ENCODE measurements at places on chromosomes 3 and 15.

GRCh38 chr15:57625703-57626448 lies 34.2 kb downstream of the MYZAP start:
- no peak for DNase-seq

DNA sequence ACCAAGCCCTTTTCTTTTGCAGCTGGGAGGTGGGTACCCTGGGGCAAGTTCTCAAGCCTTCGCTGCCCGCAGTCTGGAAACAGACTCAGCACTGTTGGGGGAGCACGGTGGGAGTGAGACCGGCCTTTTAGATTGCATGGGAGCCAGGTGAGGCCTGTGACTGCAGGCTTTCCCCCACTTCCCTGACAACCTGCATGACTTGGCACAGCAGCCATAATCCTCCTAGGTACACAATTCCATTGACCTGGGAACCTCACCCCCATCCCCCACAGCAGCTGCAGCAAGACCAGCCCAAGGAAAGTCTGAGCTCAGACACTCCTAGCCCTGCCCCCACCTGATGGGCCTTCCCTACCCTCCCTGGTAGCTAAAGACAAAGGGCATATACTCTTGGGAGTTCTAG lies 52.2 kb upstream of the CCDC80 start:
- no peak for DNase-seq

DNA sequence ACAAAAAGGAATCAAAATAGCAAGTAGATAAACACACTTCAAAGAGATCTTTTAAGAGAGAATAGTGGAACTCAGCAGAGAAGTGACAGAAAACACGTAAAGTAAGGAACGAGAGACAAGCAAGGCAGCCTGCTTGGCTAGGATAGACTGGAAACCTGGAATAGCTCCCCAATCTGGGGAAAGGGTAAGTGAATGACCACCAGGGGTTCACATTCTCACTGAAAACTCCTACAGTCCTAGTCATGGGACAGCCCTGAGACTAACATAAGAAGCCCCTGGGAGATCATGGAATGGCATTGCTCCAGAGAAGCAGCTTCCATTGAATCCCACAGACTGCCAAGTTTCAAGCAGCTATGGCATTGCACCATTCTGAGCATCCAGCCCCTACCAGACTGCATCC lies 363.6 kb upstream of the ARPP21 start:
- DNase-seq = no peak

DNA sequence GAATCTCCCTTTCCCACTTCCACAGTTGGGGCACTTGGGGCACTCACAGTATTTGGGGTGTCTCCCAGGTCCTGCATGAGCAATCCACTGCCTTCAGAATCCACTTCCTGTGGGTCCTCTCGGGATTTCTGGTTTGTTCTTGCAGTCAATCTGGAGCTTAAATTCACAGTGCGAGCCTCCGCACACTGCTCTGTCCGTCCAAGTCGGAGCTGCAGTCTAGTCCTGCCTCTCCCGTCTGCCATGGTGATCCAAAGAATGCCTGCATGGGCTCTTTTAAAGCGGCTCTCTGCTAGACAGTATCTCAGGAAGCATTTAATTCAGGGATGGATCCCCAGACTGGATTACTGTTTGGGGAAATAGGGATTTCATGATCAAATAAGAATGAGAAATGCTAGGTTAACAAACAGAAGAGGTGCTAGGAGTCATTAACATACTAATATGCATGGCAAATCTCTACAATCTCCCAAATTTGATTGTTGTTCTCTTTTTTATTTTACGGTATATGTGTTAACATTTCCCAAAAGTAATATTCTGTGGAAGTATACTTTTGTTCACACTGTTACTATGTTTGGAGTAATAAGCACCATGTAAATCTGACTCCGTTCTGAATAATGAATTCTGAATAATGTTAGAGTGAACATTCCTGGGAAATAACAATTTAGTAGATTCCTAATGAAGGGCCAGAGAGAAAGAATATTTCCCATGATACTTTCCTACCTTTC lies 142.5 kb downstream of the HCN4 start:
- DNase-seq = no peak

- DNase-seq = no peak
These were observed 353.1 kb upstream of the GBE1 start for GRCh38 chr3:82114589-82114988.

GRCh38 chr3:166456286-166456685 lies 619.1 kb upstream of the BCHE start:
- no peak for DNase-seq

GRCh38 chr3:19644405-19644804 lies 289.6 kb downstream of the EFHB start:
- no peak for DNase-seq

DNA sequence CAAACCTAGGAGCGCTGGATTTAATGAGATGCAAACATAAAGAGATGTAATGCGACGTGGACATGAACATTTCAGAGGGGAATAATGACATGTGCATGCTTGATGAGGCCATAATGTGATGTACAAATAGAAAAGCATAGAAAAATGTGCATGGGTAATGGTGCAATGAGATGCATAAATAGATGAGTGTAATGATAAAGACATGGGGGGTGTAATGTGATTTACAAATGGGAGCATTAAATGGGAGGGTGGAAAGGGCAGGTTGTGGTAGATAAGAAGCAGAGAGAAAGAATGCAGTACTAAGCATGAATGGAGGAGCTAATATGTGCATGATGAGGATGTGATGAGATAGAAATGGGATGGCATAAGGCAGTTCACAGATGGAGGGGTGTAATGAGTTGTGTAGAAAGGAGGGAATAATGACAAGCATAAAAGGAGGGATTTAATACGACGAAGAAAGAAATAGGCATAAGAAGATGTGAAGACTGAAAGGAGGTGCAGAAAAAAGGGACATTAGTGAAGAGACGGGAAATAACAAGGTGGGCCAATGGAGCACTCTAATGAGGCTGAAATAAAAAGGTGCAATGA lies 137.5 kb upstream of the CCNL1 start:
- no peak for DNase-seq

DNA sequence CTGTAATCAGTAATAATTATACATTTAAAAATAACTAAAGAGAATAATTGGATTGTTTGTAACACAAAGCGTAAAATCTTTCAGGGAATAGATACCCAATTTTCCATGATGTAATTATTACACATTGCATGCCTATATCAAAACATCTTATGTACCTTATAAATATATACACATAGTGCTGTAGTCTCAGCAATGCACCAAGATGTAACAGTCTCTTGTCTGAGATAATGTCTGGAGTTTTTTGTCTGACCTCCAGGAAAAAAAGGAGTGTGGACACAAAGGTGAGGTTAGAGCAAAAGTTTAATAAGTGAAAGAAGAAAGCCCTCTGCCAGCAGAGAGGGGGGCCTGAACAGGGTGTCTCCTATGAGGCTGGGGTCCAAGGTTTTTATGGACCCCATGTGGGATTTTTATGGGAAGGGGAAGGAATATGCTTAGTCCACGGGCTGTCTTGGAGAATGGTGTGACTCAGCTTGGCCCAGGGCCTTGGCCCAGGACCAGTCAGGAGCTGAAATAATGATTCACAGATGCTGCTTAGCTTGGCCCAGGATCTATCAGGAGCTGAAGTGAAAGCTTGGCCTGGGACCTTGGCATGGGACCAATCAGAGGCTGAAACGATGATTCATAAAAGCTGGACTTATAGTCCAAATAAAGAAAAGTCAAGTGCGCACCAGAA lies 545.0 kb downstream of the ZPLD1 start:
- DNase-seq = peak; percentile 1

DNA sequence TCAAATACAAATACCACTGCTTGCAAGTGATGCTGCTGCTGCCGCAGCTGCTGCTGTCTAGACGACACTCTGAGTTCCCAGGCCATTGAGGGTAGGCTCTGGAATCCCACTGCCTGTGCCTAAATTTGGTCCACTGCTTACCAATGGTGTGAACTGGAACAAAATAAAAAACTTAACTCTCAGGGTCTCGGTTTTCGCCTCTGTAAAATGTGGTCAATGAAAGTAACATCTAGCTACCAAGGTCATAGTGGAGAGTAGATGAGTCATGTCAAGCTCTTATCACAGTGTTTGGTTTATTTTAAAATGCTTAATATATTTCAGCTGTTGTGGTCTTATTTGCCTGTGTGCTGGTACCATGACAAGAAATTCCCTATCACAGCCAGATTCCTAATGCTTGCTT lies 299.3 kb downstream of the CLSTN2 start:
- DNase-seq = peak; percentile 57

DNA sequence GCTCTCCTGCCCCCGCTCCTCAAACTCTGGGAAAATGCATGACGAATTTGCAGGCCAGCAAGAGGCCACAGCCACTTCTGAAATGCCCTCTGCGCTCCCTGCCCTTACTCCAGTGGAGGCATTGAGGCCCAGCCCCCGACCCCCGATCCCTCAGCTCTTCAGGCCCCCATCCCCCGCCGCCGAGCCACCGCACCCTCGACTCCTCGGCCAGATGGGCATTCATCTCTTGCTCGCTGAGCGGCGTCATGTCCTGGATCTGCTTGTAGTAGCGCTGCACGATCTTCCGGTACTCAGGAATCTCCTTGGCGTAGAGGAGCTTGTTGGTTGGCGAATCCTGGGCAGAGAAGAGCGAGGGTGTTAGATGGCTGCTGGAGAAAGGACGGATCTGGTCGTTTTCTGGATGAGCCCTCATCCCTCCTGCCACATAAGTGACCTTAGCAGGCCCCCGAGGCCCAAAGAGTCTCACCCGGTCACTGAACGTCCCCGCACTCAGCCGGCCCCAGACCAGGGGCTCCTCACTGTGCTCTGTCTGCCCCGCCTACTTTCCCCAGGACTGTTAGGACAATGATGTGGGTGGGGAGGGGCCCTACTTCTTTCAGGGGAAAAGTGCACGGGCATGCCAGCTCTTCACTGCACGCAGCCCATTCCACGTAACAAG lies 14.0 kb downstream of the H1-8 start:
- DNase-seq = no peak
